Activated T-helper 17 cell treated with anti-CD3 and anti-CD28 coated beads, Interleukin-2, amount 50 U/mL, for 72 hours (primary cell): ENCODE measurements at places on chromosomes 12 and 14.

- ATAC-seq: no peak
Measured at GRCh38 chr14:105356927-105357326, 41.4 kb upstream of the TEX22 start.

DNA sequence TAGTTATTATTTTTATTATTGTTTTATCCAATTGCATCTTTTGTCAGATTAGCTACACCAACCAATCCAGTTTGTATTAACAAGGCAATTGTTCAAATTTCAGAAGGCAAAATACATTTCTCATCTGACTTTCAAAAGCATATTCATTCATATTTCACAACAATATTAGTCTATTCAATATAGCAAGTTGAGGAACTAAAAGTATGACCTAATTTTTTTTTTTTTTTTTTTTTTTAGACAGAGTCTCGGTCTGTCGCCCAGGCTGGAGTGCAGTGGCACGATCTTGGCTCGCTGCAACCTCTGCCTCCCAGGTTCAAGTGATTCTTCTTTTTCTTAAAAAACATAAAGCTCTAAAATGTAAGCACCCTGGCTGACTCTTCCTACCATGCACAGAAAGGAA lies 17.3 kb downstream of the COX14 start:
- ATAC-seq: no peak

DNA sequence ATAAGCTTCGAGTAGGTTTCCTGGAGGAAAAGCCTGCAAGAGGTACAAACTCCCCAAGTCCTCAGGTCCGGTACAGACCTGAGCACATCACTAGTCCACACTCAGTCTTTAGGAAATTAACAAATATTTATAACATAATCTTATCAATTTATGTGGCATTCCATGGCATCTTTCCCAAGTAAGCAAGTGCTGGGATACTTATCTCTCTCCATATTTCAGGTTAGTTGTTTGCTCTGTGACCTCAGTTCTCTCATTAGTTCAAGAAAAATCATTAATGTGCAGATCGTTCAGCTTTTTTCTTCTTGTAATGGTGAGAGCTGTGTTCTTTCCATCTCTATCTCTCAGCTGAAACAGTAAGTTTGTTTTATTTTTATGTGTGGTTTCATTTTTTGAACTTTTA lies 34.7 kb downstream of the SPATA7 start:
- no peak for ATAC-seq

DNA sequence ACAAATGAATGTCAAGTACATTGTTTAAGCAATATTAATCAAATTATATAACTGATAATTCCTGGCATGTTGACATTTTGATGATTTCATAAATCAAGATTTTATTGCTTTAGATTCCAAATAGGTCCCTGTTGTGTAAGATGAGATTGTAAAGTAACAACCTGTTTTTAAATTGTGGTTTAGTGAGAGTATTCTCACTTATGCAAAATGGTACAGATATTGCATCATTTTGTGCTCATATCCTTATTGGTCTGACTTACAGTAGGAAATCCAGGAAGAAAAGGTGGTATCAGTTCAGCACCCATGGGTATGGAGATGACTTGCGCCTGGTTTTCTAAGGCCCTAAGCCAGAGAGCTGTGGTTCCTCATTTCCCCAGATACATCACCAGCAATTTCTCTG lies 165.5 kb downstream of the KIF21A start:
- no peak for ATAC-seq

- ATAC-seq: no peak
Measured at GRCh38 chr12:65420941-65421340, 142.5 kb downstream of the MSRB3 start.

- no peak for ATAC-seq
Measured at GRCh38 chr12:52945389-52946232, 3.3 kb upstream of the KRT18 start.

DNA sequence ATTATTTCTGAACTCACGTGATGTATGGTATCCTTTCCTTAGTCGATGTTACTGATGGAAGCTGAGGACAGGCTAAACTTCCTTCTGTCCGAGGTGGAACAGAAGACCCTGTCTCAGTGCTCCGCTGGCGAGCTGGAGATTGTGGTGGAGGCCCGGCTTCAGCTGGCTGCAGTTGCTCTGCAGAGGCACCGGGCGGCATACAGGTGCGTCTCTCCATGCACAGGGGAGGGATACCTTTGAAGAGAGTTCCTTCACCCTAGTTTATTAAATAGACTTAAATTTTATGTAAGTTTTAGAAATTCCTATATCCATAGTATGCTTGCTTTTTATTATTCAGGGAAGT lies 186.7 kb upstream of the NEDD1 start:
- peak; percentile 77 for ATAC-seq

GRCh38 chr12:88188180-88188579 lies 46.1 kb downstream of the TMTC3 start:
- no peak for ATAC-seq

- no peak for ATAC-seq
Measured at GRCh38 chr12:109304485-109304884, 4.6 kb downstream of the FOXN4 start.

GRCh38 chr14:94113073-94113472 lies 2.5 kb downstream of the IFI27 start:
- ATAC-seq: no peak

GRCh38 chr14:40119321-40119720 lies 687.1 kb upstream of the FBXO33 start:
- no peak for ATAC-seq

- peak; percentile 35 for ATAC-seq
Measured at GRCh38 chr14:58401587-58401986, 5.9 kb downstream of the TOMM20L start.

GRCh38 chr12:80811957-80812708 lies 95.4 kb downstream of the MYF5 start:
- ATAC-seq: no peak

- ATAC-seq: peak; percentile 85
Measured at GRCh38 chr12:107912421-107913004, 138.0 kb downstream of the ASCL4 start.

GRCh38 chr12:112694065-112694464 lies 97.5 kb upstream of the RPH3A start:
- ATAC-seq: no peak

DNA sequence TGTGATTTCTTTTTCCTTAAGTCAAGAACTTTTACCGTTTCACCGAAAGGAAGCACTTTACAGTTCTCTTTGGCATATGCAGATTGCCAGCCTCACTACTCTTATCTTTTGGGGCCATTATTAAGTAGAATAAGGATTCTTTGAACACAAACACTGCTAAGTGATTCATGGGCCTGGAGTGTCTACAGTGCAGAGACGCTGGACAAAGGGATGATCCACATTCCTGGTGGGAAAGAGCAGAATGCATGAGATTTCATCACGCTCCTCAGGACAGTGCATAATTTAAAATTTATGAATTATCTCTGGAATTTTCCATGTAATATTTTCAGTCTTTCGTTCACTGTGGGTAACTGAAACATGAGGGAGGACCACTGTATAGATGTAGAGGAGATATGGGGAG lies 90.2 kb downstream of the TTLL5 start:
- no peak for ATAC-seq

DNA sequence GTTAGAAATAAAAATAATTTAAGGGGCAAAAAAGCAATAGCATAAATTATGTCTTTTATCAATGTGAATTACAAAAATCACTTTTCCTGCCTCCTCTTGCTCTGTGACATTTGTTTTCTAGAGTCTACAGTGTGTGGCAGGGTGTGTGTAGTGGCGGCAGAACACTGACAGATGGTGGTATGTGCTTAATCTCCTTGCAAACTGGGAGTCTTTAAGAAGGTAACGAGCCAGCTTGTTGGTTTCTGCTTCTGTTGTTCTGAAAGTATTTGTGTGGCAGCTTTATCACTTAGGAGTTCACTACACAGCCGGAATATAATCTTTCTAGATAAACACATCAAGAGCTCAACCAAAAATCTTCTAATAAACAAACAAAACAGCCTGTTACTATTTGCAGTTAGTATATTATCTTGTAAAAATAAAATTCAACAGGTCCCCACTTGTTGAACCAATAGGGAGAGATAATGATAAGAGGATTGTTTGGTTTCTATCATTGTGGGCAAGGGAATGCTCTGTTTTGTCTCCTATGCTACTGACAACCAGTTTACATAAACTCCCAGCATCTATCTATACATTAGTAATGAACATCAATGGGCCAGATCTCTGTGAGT lies 13.0 kb downstream of the CDKL1 start:
- ATAC-seq: no peak

GRCh38 chr14:102873546-102874061 lies 48.9 kb upstream of the AMN start:
- no peak for ATAC-seq

DNA sequence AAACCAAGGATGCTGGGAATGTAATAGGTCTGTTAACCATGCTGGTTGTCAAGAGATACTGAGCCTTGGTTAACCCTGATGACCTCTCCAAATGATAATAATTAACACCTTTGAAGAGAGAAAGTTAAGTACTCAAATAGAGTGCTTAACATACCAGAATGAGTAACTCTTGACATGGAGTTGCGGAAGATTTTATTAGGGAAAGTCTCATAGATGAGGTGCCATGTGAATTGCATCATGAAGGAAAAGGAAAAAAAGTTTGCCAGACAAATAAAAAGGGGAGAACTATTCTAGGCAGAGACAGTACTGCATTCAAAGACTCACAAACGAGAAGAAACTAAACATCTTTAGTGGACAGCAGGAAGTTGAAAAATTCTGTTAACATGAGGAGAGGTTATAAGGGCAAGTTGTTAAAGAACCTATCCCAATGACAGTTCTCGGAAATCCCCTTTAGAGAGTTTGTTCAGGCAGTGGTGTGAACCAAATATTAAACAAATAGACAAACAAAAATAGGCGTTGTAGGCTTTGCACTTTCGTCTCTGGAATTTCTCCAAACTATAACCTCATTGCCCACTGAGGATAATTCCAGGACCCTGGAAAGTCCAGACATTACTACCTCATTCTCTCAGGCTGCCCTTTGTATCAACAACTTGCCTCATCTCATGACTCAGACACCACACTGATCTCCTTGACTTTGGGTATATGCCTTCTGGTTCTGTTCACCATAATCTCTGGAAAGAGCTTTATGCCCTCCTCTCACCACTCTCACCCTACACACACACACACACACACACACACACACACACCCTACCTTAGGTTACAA lies 435.0 kb downstream of the GXYLT1 start:
- no peak for ATAC-seq

DNA sequence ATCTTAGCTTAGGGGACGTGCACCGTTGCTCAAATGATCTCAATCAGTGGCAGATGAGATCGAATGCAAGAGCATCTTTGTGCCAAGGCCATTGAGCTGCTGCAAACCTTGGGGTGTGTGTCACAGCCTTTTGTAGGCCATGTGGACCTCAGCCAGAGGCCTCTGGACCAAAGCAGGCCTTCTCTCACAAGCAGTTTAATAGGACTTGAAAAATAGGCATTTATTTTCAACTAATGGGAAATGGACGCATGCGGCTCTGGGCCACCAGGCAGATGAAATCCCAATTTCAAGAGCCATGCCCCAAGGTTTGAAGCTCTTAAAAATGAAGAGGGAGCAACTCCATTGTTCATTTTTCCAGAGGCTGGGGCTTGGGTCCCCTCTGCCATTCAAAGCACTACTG lies 87.3 kb downstream of the TTC7B start:
- no peak for ATAC-seq
